Ammon's horn (tissue), 1 donor: ENCODE measurements at places on chromosomes 7 and 10.

DNA sequence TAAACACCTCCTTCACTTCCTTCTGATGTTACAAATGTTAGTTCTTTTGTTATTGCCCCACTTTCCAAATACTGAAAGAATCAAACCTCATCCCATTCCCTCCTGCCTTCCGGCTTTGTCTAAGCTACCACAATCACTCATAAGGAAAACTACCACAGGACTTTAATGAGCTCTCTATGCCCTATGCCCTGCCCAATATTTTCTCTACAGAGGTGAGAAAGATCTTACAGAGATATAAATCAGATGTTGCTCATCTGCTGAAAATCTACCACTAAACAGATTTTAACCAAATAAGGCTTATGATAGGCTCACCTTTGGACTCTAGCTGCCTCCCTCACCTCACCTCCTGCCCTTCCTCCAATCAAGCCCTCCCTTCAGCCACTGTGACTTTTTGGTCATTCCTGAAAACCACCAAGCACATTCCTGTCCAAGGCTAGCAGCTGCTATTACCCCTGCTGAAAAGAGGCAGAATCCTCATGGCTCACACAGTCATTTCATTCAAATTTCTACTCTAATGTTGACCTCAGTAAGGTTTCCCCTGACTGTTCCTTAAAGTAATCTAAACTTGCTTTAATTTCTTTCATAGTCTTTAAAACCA lies 7.7 kb downstream of the ZNF33B start:
- no peak for DNase-seq

DNA sequence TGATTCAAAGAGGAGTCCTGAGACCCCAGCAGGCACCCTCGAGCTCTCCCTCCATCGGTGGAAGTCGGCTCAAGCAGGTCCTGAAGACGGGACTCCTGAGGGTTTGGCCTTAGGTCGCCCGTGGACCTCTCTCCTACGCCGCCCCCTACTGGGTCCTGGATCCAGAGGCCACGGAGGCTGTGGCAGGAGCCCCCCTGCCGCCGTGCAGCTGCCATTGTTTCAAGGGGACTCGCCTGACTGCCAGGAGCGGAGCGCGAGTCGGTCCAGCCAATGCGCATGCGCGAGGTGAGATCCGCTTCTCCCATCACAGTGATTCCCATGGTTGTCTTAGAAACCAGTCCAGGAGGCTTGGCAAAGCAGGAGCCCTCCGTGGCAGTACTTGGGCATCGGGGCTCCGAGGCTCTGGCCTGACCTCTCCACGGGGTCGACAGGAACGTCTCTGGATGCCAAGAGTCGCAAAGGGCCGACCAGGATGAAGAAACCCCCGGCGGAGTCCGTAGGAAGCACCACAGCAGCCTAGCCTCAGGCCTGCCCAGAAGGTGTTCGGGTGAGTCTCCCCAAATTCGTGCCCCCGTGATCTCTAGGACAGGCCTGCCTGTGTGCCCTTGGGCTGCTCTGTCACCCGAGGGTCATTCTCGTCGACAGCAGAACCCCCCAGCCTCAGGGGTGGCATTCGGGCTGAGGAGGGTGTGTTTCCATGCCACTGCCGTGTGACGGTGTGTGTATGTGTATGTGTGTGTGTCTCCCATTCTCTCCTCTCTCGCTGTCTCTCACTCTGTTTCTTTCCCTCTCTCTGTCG lies 322.3 kb downstream of the ZNF716 start:
- no peak for DNase-seq

GRCh38 chr10:125788156-125789034 lies 12.8 kb upstream of the MMP21 start:
- DNase-seq = no peak

DNA sequence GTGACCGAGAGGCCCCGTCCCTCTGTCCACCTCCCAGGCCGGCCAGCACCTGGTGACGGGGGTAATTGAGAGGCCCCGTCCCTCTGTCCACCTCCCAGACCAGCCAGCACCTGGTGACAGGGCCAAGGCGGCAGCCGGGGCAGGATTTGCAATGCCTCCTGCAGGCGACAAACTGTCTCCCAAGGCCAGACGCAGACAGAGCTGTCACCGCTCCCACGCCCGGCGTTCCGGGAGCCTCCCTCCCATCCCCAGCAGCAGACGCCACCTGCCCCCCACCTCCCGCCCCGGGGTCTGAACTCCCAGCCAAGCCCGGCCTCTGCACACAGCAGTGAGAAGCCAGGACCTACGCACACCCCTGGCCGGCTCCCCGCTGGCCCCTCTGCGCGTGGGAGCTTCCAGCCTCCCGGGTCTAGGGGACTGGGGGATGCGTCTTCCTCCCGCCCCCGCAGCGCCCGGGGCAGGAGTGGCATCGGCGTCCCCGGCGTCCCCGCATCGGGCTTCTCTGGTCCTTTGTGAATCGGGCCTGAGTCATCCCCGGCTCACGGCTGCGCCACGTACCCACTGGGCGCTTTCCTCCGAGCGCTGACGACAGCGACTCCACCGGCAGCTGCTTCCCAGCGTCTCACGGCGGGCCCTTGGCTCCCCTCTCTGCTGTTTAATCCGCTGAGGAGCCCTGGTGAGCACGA lies 95.1 kb upstream of the DIP2C start:
- DNase-seq = peak; percentile 74

DNA sequence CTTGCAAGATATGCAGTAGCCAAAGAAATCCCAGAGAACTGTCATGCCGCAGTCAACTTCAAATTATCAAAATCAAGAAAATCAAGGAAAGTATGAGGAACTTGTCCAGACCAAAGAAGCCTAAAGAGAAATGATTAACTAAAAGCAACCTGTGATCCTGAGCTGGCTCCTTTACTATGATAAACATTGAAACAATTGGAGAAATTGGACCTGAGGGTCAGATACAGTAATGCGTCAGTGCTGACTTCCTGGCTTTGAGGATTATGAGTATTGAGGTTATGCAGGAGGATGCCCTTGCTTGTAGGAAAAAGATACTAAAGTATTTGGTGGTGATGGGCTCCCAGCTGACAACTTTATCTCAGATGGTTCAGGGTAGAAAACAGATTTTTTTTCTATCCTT lies 324.7 kb upstream of the AKR1E2 start:
- DNase-seq = no peak

DNA sequence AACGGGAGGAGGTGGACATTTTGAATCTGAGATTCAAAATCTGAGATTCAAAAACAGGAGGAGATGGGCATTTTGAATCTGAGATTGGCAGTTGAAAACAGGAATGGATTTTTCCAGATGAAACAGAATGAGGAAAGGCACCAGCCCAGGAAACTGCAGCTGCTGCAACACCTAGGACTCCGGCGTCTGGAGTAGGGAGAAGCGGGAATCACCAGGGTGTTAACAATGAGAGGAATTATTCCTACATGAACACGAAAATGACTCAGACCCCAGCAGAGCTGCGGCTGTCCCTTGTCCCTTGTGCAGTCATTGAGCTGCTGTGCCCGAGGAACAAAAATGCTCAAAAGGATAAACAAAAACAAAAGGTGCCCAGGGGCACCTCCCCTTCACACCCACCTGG lies 59.9 kb upstream of the KAT6B start:
- no peak for DNase-seq

DNA sequence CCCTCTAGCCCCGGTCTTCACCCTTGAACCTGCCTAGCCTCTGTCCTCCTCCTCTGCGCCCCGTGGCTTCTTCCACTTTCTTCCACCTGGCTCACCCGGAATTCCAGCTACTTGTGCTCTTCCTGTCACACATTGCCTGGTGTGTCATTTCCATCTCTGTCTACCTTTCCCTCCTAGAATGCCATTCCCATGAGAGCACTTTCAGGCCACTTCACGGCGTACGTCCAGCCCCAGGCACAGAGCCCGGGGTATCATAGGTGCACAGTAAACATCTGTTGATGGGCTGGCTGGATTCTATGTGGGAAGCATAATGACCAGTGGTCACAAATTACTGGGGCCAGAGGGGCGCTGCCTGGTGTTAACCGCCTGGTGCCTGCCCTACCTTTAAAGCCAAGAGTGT lies 161.3 kb downstream of the CUX1 start:
- DNase-seq = no peak

GRCh38 chr10:450463-450862 lies 239.0 kb downstream of the DIP2C start:
- no peak for DNase-seq

GRCh38 chr7:13092708-13093005 lies 405.2 kb downstream of the ARL4A start:
- DNase-seq = no peak

GRCh38 chr10:34148305-34148657 lies 666.8 kb downstream of the PARD3 start:
- no peak for DNase-seq

DNA sequence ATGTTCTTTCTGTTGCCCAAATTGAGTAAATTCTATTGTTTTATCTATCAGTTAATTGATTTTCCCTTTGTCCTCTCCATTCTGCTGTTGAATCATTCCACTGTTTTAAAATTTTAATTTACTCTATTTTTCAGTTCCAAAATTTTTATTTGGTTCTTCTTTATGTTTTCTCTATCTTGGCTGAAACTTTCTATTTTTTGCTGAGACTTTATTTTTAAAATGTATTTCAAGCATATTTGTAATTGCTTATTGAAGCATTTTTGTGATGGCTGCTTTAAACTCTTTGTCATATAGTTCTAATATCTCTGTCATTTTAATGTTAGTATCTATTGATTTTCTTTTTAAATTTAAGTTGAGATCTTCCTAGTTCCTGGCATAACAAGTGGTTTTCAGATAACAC lies 60.5 kb downstream of the OR13A1 start:
- no peak for DNase-seq

DNA sequence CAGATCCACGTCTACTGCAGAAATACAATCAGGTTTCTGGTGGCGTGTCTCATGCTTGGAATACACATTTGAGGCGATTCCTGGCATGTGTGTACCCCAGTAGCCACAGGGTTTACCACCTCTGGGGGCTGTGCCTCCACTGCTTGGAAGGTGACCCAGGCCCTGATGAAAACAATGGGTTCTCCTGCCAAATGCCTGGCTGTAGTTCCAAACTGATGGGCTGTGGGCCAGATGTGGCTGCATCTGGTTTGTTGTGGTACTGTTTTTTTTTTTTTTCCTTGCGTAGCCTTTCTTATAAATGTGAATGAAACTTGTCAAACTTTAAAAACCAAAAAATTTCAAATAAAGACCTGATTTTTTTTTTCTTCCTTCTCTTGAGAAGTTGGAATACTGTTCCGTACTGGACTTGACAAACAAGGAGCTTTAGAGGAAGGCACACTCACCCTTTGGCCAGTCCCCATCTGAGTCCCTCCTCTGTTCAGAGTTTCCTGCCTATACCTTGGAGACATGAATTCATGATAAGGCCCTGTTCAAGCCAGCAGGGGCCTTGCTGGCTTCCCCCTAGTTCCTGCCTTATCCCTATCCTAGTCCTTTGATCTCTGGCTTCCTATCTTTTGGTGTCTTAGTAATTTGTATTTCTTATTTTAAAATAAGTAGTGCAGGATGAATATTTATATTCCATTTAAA lies 217.1 kb downstream of the PHTF2 start:
- DNase-seq = no peak

GRCh38 chr7:117588352-117588794 lies 108.5 kb downstream of the CFTR start:
- no peak for DNase-seq

- no peak for DNase-seq
Measured at GRCh38 chr7:127976056-127976737, 55.0 kb downstream of the LRRC4 start.

GRCh38 chr10:60427148-60427547 lies 37.5 kb upstream of the ANK3 start:
- no peak for DNase-seq

- no peak for DNase-seq
Measured at GRCh38 chr10:17905491-17905890, 46.2 kb upstream of the SLC39A12 start.

GRCh38 chr7:37225285-37225969 lies 223.2 kb downstream of the ELMO1 start:
- DNase-seq = no peak

GRCh38 chr10:33416209-33416608 lies 81.7 kb upstream of the NRP1 start:
- DNase-seq = no peak

DNA sequence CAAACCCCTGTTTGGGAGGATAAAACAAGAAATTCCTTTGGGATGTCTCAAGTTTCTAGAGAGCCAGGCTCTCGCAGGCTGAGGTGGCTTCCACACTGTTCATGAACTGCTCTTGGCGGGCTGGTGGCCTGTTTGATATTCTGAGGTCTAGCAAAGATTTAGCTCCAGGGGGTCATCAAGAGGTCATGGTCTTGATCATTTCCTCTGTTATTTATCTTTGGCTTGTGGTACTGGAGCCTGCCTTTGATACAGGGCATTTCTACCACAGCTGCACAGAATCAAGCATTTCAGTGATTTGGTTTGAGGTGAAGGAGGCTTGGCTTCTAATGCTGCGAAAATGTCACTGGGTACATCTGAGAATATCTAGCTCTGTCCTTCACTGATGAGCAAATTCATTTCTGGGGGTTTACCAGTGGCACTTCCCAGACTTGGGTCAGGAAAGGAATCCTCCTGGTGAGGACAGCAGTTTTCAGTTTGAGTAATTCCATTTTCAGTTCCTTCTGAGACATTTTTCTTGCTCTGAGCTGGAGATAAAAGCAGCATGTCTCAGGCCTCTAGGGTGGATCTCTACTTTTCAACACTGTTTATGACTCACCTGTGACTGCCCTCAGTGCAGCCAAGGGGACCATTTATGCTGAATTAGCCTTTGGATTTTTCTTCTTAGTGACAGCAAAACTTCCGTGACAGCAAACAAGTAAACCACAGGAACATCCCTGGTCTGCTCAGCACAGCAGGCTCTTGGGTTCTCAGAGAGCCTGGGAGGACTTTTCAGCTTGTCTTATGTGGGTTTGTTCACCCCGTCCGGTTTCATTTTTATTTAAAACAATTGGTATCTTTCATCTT lies 312.0 kb downstream of the RNLS start:
- peak; percentile 16 for DNase-seq

GRCh38 chr7:127782654-127783559 lies 130.9 kb downstream of the SND1 start:
- DNase-seq = peak; percentile 20

GRCh38 chr7:89123871-89124270 lies 328.3 kb upstream of the TEX47 start:
- no peak for DNase-seq

GRCh38 chr10:70571636-70572439 lies 30.7 kb downstream of the PRF1 start:
- DNase-seq = no peak

- peak; percentile 52 for DNase-seq
Measured at GRCh38 chr10:11539191-11539868, 72.1 kb downstream of the USP6NL start.

DNA sequence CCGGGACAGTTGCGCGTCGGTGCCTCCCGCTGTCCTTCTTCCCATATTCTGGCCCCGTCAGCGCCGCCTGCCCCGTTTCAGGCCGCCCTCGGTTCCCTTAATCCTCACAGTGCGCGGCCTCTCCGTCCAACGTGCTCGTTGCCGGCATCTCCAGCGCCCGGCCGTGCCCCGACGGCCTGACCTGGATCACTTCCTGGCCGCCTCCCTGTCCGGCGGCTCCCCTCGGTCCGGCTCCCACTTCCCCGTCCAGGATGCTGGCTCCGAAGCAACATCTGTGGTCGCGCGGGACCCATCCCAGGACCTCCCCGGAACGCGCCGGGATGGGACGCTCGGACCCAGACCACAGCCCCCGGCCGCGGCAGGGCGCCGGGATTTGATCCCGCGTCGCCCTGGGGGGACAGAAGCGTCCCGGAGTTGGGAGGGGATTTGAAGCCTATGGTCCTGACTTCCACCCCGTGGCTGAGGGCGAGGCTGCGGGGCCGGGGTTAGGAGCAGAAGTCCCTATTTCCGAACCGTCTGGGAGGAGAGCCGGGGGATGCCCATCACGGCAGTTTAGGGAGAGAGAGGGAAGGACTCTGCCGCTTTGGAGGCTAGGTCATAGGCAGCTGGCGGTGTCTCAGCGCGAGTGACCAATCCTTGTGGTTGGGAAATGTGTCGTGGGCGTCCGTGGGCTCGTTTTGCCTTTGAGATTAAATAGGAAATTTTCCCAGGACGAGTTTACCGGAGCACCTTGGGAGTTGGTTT lies 53.8 kb downstream of the KCTD7 start:
- DNase-seq = no peak
